ENCODE measurements at places on chromosomes 4 and X.

DNA sequence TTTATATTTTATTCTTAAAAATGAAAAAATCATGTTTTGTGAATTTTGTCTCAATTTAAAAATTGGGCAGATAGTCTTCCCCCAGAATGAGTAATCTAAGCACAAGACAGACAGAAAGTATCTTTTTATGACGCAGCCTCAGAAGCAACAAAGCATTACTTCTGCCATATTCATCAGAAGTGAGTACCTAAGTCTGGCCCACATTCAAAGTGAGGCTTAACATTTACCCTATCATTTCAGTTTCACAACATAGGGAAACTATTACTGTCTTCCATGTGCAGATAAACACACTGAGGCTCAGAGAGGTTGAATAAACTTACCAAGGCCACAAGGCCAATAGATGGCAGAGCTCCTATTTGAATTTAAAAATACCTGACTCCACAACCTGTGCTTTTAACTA, 4.4 kb upstream of the PRDX4 start:
- no peak for DNase-seq

DNA sequence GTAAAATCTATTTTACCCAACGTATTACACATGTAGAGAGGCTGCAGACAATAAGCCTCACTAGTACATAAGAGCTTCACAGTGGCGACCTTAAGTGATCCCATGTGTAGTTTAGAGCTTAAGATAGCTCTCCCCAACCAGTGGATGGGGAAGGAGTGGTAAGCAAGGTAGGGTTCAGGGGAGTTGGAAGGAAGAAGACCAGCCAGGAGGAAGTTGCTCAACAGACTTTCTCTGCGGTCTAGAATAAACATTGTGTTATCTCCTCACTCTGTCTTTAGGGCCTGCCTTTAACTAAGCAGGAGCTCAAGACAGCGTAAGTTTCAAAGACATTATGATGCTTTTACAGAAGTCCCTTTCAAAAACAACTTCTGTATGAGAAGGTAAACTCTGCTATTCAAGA, 16.8 kb downstream of the MEPE start:
- no peak for DNase-seq

DNA sequence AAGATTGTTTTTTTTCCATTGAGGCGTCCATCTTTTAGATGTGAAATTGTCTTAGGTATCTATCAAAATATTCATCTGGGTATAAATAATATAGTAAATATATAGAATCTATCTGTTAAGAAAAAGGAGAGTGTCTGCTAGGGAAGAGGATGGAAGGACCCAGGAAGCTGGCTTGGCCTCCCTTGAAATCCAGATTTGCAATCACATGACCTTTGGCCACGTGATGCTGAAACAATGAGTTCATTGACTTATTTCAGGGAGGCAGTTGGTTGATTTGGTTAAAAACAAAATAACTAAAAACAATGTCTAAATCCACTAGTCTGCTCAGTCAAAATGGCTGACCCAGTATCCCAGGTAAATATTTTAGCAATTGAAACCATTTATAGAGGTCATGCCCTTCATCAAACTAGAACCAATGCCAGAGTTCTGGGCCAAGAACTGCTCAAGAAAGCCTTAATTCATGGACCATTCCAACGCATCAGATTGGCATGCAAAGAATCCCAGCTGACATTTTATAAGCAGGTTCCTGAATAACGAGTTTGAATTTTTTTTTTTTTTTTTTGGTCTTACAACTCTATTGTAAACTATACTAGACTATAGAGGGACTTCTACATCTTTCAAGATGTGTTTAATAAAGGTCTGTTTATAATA, 172.7 kb downstream of the MID1 start:
- no peak for DNase-seq

GRCh38 chr4:8067274-8067936, 91.2 kb downstream of the ABLIM2 start:
- DNase-seq, result no peak

DNA sequence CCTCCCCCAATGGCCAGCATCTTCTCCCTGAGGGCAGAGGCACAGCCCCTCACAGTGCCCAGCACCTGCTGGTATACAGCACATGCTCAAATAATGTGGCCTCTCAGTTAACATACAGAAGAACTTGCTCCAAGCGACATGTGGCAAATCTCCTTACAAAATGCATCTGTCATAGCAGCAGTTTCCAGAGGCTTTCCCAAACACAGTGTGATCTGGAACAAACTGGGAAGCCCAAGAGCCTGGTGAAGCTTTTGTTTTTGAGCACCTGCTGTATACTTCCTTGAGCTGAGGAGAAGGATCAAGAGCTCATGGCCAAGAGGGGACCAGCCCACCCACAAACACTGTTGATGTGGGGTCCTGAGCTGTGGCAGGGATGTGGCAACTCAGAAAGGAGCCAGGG, 34.8 kb upstream of the HTRA3 start:
- DNase-seq, result no peak

DNA sequence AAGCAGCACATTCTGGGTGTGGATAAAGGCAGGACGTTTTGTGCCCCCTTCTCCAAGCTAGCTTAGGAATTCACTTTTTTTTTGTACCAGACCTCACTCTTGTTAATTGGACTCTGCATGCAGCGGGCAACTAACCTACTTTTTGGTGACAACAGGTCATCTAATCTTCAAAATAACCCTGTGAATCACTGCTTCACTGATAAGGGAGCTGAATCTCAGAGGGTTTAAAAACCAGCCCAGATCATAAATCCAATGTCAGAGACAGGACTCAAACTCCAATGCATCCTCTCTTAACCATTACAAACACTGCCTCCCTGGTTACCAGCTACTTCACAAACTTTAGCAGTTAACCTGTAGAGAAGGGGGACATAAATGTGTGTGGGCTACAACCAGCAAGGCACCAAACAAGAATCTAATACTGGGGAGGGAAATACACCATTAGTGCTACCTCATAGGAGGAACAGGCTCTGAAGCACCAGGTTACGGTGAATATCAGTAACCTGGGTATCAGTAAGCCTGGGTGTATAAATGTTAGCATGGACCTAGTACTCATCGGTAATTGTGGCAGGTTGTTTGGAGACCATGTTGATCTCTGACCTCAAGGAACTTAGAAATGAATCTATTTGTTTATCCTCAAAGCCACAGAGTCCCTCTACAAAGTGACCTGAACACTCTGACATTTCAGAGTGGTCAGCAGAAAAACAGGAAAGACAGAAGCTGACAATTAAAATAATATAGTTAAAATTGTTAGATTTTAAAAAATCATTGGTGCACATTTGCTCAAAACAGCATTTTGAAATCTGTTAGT, 2.6 kb downstream of the TIFA start:
- no peak for DNase-seq

DNA sequence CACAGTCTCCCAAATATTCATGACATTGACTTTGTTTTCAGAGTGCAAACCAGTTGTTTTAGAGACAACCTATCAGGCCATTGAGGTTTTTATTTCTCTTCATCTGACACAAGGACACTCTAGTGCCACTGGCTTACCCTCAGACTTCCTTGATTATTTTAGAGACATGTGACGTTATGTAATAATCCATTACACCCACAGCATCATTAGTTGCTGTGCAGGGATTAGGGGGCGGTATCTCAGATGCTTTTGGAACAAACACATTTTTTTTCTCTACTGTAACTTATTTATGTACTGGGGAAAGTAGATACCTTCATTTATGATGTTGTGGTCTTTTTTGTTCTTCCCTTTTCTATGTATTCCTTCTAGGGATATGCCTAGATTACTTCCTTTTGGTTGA, 2293.1 kb downstream of the PCDH7 start:
- DNase-seq, result no peak

- DNase-seq, result no peak
Observed at GRCh38 chrX:13110433-13111324, 66.3 kb upstream of the FAM9C start.

GRCh38 chr4:173746424-173746823, 216.4 kb upstream of the HAND2 start:
- no peak for DNase-seq

DNA sequence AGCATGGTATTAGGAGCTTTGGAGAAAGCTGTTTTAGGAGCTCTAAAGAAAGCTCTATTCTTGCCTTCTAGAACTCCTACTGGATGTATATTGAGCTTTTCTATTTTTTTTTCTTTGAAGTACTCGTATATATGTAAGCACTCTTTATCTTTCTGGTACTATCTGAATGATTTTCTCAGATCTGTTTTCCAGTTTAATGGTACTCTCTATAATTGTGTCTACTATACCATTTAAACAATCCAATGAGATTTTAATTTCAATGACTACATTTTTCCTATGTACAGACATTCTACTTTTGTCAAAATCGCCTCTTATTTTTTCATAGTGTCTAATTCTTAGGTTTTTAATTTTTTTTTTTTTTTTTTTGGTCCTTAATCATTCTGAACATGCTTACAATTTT, 328.1 kb downstream of the DCTD start:
- no peak for DNase-seq

DNA sequence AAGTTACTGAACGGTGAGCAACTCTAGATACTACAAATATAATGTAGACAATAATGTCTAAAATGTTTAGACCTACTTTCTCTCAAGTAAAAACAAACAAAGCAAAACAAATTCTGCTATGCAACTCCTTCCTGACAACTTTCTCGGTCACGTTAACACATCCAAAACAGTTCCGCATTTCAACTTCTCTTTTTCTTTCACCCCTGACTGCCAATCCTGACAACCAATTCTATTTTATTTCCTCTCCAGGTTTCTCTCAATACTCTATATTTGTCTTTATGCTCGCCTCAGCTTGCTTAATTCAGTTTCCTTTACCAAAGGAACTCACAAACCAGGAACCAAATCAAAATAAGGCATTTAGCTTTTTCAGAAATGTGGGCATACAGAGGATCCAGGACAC, 513.0 kb downstream of the FSTL5 start:
- no peak for DNase-seq

DNA sequence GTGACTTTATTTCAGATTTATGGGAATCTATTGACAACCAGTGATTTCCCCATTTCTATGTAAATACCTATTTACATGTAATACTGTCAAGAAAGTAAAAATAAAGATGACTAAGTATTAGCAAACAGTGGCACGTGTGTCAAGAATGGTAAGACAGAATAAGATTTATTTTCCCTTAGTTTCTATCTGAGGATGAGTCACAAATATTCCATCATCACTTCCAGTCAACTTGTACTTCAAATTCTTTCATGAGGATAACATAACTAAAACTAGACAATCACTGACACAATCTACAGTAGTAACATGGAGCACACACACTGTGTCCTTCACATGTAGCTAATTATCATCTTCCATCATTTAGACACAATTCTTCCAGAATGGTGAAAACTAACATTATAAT, 625.3 kb upstream of the PCDH7 start:
- no peak for DNase-seq

DNA sequence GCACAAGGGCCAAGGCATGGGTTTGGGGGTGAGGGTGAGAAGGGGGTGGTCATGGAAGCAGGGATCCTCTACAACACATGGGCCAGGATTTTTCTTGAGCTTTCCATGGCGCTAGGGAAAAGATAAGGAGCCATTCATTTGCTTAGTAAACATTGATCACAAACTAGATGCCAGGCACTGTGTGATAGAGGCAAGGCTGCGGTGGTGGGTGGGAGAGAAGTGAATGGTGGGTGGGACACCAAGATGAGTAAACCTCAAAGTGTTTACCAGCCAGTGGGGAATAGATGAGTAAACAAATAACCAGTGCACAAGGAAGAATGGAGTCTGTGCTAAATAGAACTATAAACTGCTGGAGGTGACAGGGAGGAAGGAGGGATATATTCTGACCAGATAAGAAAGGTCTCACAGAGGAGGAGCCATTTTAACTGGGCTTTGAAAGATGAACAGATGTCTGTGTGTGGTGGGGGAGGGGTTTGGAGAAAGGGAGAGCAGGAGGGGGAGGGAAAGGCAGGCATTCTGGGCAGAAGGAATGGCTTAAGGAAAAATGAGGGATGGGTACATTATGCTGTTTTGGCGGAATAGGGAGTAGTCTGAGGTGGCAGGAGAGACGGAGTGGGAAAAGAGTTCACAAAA, 48.0 kb upstream of the LAS1L start:
- DNase-seq, result no peak
